H4 (cell line): ENCODE measurements at places on chromosomes 3 and 15. TPM values are rescaled to one million over a fixed set of nuclear protein-coding genes. Genes with fewer than 3 reads are reported as not detected.
A peak's percentile ranks its signal among the peaks of the same experiment; 100 is the strongest.

The CYP8B1 gene
- total RNA-seq = not detected in 2 replicates

The OSTN gene
- total RNA-seq = not detected in 2 replicates

The RTP1 gene
- total RNA-seq = 0.29 TPM in 1 of 2 replicates, not detected in the other

The PRSS50 gene
- total RNA-seq = not detected in 2 replicates

The MEGF11 gene
- 0.02 TPM in 1 of 2 replicates, not detected in the other for total RNA-seq

The SUSD5 gene
- not detected in 2 replicates for total RNA-seq

The RPL4 gene
- 5,755 and 6,049 TPM in 2 replicates for total RNA-seq

The PPARG gene
- total RNA-seq = 34.7 and 36.8 TPM in 2 replicates

DNA sequence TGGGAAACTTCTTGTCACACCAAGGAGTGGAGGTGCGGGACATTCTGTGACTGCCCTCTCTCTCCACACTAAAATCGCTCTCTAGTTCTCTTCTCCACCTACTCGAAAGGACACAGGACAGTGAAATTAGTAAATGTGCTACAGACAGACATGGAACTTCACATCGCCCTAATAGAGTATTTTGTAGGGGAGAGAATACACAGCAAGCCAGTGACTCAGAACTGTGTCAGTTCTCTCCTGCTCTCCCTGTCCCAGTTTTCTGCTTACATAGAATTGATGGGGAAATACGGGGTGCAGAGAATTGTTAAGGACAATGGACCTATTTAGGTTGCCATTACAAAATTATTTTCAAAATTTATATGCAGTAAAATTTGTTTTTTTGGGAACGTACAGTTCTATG is 159.6 kb upstream of the GADL1 start:
- no peak for DNase-seq

DNA sequence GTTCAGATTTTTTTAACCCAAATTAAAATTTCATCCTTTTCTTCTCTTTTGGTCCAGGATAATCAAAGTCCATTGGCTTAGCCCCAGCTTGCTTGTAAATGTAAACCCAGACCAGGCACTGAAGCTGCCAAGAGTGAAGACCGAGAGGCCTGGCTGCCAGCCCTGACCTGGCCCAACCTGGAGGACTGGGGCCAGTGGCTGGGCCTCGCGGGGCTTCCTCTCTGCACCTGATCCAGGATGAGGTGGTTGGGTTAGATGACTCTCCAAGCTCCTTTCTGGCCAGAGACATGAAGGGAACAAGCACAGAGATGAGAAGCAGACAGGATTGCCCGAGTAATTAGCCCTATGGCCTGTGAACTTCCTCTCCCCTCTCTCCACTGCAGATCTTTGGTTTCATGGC is 50.6 kb downstream of the CMTM6 start:
- no peak for DNase-seq

DNA sequence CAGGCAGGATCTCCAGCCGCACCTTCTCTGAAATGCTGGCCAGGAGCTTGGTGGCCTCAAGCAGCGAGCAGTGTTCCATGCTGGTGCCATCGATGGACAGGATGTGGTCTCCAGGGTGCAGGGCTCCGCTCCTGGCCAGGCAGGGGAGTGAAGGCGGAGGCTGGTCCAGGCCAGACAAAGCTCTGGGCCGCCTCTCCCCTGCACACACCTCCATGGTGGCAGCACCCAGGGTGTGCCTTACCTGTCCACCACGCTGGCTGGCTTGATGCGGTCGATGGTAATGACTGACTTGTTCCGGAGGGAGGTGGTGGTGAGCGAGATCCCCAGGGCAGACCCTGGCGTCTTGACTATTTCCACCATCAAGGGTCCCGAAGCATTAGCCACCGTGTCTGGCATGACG is 20.0 kb downstream of the GRIP2 start:
- DNase-seq = no peak

DNA sequence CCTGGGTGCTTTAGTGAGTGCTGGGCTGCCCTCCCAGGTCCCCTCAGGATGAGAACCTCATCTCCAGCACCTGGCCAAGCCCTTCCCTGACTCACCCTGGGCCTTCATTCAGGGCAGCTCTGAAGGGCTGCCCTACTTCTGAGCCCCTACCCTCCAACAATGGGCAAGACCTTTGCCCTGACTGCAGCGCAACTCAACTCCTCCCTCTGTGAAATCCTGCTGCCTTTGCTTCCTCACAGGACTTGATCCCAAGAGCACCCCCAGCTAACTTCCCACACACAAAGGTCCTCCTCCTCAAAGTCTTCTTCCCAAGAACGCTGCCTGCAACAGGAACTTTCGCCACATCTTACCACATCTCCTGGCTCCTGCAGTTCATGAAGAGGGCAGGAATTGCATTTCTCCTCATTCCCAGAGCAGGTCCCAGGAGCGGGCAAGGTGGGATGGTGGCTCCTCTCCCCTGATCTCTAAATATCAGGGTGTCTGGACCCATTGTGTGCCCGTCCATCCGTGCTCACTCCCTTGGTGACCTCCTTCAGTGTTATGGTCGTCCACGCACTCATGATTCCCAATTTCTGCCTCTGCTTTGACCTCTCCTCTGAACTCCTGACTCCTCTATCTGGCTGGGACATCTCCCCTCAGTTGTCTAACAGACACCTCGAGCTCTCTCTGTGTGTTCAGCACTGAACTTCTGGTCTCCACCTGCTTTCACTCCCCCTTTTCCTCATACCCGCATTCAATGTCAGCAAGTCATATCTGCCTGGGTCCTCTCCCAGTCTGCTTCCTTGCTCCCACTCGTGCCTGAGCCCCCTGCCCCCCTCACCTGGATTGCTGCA is 4.5 kb upstream of the SSUH2 start:
- DNase-seq = no peak

DNA sequence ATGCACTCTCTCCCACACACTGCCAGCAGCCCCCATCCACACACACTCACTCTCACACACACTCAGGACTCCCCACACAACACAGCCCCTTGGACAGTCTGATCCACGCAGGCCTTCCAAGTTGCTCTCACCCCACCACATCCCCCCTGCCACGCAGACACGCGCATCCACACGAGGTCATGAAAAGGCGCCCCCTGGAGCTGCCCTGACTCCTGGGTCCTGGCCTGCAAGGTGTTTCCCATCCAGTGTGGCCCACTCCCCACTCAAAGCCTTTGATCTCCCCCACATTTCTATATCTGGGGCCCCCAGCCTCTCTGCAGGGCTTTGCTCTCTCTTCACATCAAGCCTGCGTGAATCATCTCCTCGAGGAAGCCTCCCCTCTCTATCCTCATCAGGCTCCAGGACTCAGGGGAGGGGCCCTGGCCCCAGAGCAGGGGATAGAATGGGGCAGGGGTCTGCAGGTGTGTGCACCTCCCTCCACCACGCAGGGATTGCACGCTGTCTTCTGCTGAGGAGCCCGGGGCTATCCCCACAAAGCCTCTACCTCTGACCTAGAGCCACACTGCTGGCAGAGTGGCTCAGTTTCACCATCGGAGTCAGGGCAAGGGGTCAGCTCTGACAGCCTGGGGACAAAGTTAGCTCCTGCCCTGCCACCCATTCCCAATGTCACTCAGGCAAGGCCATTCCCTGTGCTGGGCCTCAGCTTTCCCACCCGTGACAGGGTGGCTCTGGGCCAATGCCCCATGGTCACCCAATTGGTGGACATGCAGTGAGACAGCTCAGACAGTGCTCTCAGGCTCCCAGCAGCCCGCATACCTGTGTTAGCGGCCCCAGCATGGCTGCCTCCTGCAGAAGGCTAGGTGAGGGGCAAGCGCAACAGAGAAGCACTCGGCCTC is 6.4 kb downstream of the MYL3 start:
- no peak for DNase-seq

DNA sequence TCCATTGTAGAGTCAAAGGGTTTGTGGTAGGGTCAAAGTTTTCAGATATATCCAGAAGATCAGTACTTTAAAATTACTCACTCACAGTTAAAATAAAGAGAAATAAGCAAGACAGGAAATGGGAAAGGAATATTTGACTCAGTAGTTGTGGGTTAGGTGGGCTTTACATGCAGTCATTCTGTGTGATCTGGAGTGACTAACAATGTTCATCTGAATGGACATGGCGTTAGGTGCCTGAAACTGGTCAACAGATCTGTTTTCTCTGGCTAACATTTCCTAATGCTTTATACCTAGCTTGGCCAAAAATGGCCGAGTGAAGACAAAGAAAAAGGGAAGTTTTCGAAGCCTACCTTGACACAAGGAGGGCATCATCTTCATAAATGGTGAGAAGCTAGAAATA is 133.4 kb upstream of the SATB1 start:
- DNase-seq = no peak

DNA sequence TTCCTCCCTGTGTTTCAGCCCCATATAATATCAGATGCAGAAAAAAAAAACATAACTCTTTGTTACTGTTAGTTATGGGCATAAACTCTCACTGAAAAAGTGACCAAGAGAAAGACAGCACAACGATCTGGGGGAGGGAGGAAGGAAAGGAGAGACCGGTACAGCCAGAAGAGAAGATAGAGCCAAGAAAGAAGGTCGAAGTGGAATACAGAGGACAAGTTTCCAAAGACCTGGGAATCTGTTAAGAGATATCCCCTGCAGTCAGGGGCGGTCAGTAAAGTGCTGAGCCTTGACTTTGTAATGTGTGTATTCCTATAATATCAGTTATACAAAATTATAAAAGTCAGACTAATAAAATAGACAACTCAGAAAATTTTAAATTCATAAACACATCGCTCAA is 3.3 kb downstream of the ALDH1A2 start:
- DNase-seq = no peak

DNA sequence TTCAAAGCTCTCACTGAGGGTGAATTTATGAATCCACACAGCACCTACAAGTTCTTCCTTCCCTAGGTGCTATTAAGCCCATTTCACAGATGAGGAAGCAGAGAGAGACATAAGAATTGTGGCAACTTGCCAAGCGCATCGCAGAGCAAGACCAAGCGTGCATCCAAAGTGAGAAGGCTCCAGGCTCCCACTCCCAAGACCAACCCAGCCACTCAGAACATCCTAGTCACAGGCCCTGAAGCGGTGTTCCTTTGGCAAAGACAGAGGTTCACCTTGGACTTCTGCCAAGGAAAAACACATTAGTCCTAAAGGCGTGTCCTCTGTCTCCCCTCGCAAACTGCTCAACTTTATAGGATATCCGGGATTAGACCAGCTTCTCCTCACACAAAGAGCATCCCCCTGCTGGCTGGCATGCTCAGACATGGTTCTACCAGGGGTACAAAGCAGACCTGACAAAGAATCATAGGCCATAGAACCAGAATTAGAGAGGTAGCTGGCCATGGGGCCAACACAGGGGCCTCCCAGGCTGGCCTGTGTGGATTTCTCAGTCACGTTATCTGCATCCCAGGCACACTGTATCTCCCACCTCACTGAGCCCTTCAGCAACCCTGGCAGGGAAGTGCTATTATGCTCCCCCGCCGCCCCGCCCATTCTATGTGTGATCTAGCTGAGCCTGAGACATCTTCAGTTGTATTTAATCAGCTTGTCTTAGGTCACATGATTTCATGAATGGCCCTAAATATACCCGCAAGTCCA is 160.2 kb downstream of the FOXP1 start:
- DNase-seq = peak; percentile 21

- peak; percentile 57 for DNase-seq
Observed at GRCh38 chr15:58369261-58369701, 62.5 kb upstream of the LIPC start.

DNA sequence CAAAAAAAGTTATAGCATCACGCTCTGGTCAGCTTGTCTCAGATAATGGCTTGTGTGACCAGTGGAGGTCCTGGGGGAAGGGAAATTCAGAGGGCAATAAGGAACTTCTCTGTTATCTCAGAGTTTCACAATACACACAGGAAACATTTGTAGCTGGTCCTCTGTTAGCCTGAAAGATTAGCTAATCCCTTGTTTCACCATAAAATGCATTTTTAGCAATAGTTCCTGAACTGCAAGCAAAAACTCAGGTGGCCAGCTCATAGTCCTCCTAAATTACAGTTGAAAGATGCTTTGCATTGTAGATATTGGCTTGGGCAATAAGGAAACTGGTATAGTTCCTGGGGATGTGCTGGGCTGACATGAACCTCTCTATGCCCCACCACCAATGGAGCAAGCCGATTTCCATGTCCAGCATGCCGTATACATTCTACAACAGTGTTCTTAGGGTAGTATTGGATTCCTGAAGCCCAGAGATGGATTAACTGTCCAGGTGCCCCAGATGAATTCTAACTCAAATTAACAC is 141.5 kb upstream of the TBL1XR1 start:
- no peak for DNase-seq
